Psoas muscle (tissue), 8 donors: ENCODE measurements at places on chromosomes 3 and 15. TPM values are rescaled to one million over a fixed set of nuclear protein-coding genes. Genes with fewer than 3 reads are reported as not detected.

DNA sequence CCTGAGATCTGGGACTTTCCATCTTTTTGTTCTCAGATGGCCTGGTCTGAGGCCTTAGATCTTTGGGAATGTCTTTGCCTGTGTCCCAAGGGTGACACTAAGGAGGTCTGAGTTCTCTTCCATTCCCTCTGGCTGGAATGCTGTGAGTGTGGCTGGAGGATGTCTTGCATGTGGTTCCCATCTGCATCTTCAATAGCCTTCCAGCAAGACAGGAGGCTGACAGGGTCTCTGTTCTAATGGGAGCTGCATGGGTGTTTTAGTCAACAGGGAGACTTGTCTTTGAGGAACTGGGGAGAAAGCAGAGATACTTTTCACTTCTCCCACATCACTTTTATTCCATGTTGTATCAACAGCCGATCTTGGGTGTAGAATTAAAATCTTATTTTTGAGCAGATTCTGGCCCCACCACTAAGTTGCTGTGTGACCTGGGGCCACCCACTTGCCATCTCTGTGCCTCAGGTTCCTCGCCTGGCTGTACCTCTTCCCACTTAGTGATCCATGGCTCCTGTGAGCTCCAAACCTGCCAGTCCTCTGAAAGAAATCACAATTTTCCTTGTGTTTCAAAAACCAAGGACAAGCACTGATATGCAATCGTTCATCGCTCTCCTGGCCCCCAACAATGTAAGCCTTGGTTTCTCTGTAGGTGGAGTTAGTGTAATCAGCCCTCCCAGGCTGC, 75.2 kb downstream of the LSM3 start:
- H3K27ac ChIP-seq, result no peak overlapping the region
- H3K27me3 ChIP-seq, result peaks cover 2% of the 10 kb centered on the region
- H3K36me3 ChIP-seq, result no peaks in the 10 kb centered on the region
- no peak overlapping the region for H3K4me3 ChIP-seq
- H3K4me1 ChIP-seq, result no peaks in the 10 kb centered on the region
- no peak for DNase-seq

GRCh38 chr3:32963871-32964270, 12.4 kb downstream of the CCR4 start:
- DNase-seq, result no peak
- H3K4me3 ChIP-seq, result no peak overlapping the region
- H3K27me3 ChIP-seq, result no peaks in the 10 kb centered on the region
- no peaks in the 10 kb centered on the region for H3K4me1 ChIP-seq

GRCh38 chr3:118526758-118527513, 507.7 kb downstream of the IGSF11 start:
- no peak for DNase-seq
- no peak overlapping the region for H3K4me3 ChIP-seq
- H3K36me3 ChIP-seq, result no peaks in the 10 kb centered on the region
- no peaks in the 10 kb centered on the region for H3K27me3 ChIP-seq

DNA sequence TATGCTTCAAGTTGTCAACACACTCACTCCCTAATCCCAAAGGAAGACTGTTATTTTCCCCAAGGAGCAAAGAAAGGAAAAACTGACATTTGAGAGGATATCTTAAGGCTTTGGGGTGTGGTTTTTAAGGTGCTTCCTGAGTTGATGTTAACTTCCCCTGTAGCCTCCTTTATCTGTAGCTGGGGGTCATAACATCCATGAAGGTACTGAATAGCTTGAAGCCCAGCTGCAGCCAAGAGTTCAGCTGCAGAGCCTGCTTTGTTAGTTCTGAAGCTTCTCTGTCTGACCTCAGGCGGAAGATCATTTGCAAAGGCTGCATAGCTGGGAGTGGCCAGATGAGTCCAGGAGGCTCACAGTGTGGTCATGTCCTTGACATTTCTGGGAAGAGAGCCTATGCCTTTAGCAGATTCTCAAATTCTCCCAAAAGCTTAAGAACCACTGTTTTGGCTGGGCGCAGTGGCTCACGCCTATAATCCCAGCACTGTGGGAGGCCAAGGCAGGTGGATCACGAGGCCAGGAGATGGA, 165.4 kb downstream of the SV2B start:
- DNase-seq, result no peak
- peaks cover 19% of the 10 kb centered on the region for H3K4me1 ChIP-seq
- no peak overlapping the region for H3K27ac ChIP-seq
- no peaks in the 10 kb centered on the region for H3K36me3 ChIP-seq
- H3K4me3 ChIP-seq, result no peak overlapping the region

DNA sequence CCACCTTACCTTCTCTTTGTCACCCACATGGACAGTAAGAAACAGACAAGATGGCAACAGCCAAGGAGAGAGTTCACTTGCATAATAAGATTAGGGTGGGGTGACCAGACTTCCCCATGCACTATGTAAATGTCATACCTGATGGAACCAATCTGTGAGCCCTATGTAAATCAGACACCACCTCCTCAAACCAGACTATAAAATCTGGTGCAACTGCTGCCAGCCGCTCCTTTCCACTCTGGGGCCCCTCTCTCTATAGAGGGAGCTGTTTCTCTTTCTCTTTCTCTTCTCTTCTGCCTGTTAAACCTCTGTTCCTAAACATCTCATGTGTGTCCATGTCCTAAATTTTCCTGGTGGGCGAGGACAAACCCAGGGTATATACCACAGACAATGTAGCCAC, 405.5 kb upstream of the CNTN4 start:
- H3K4me3 ChIP-seq, result no peak overlapping the region
- H3K27ac ChIP-seq, result no peak overlapping the region
- no peaks in the 10 kb centered on the region for H3K4me1 ChIP-seq
- no peaks in the 10 kb centered on the region for H3K27me3 ChIP-seq
- DNase-seq, result no peak

GRCh38 chr3:195156286-195156890, 114.6 kb downstream of the XXYLT1 start:
- DNase-seq, result no peak
- no peak overlapping the region for H3K4me3 ChIP-seq
- peak overlapping the region; percentile 77 for H3K27ac ChIP-seq
- H3K27me3 ChIP-seq, result no peaks in the 10 kb centered on the region

DNA sequence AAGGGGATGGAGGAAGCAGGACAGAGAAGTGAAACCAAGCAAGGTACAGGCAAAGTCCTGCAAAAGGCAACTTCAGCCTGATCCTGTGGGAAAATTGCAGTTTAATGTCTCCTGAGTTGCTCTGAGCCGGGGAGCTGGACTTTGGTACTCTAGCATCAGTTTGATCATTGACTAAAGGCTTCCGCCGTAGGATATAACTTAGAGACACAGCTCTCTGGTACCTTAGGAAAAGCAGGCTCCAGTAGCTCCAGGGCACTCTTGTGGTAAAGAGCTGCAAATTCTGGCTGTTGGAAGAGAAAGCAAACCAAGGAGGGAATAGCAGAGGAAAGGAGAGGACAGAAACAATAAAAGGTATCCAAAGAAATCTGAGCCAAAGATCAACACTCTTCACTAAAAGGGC, 521.1 kb downstream of the PLOD2 start:
- no peaks in the 10 kb centered on the region for H3K36me3 ChIP-seq
- H3K27me3 ChIP-seq, result no peaks in the 10 kb centered on the region
- DNase-seq, result no peak
- H3K27ac ChIP-seq, result no peak overlapping the region
- H3K4me3 ChIP-seq, result no peak overlapping the region

GRCh38 chr3:12798559-12799179, 2.2 kb downstream of the CAND2 start:
- DNase-seq, result peak; percentile 68
- H3K27ac ChIP-seq, result peak overlapping the region; percentile 95

DNA sequence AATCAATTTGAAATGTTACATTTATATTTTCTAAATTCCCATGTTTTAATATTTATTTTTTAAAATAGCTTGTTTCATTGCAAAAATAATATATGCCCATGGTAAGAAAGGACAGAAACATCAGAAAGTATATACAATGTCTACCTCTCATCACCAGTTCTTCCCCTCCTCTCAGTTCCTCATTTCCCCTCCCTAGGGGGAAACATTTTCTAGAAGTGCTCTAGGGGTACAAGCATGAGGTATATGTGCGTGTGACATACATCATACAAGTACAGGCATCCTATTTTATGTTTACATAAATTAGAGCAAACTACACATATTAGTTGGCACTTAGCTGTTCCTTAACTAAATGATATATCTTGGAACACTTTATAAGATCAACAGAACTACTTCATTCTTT, 189.3 kb upstream of the VEPH1 start:
- H3K36me3 ChIP-seq, result no peaks in the 10 kb centered on the region
- no peak overlapping the region for H3K27ac ChIP-seq
- H3K4me3 ChIP-seq, result no peak overlapping the region

DNA sequence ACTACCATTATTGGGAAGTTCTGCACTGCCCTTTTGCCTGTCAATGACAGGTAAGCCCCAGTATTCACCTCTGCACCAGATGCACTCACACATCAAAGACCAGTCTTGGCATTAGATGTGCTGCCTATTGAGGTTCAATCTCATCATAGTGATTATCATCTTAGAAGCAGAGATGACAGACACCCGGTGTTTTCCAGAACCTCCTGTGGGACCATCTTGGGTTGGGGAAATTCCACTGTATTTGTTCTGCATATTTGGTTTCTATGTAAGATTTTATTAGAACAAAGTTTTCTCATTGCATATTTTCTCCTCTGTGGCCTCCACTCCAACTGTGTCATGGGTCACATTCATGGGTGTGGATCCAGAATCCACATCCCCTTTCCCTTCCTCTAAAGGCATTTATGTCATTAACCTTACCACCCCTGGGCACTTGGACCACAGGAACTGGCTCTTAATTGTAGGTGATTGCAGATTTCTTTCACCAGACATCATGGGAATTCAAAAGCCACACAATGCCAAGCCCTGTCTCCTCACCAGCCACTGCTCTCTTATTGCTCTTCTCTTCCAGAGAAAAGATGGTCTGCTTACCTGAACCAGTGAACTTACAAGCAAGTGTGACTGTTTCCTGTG, 31.2 kb downstream of the PLA1A start:
- no peak overlapping the region for H3K4me3 ChIP-seq
- H3K36me3 ChIP-seq, result no peaks in the 10 kb centered on the region
- H3K4me1 ChIP-seq, result peaks cover 62% of the 10 kb centered on the region

- H3K27me3 ChIP-seq, result no peaks in the 10 kb centered on the region
- H3K4me1 ChIP-seq, result peaks cover 6% of the 10 kb centered on the region
- DNase-seq, result peak; percentile 64
- H3K27ac ChIP-seq, result peak overlapping the region; percentile 2
Observed at GRCh38 chr15:85689729-85690128, 105.0 kb downstream of the KLHL25 start.

- H3K27me3 ChIP-seq, result no peaks in the 10 kb centered on the region
- DNase-seq, result no peak
- no peak overlapping the region for H3K27ac ChIP-seq
- H3K4me3 ChIP-seq, result no peak overlapping the region
- H3K4me1 ChIP-seq, result no peaks in the 10 kb centered on the region
- H3K36me3 ChIP-seq, result no peaks in the 10 kb centered on the region
Observed at GRCh38 chr3:165455360-165455759, 259.2 kb upstream of the SLITRK3 start.

DNA sequence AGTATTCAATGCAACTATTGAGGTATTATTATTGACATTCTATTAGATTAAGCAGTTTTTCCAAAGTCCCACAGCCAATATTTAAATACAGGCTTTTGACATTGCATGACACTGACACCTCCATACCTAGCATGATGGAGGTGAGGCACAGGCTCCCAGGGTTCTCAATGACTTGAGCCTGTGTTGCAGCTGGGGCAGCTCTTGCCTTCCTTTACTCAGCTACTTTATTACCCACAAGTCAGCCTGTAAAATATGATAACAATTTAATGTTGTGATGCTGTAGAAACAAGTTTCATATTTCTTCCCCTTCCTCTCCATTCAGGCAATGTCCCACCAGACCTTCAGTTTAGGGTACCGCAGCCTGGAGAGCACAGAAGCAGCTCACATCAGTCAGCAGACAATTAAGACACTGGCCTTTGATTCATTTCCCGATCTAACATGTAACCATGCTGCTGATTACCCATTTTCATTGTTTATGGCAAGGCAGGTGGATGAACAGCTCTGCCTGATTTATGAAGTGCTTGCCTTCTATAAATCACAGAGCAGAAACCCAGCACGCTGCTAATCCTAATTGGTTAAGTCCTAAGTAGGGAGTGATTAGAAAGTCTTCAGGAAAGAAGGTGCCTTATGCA, 826.1 kb downstream of the AGBL1 start:
- no peaks in the 10 kb centered on the region for H3K27me3 ChIP-seq
- H3K4me3 ChIP-seq, result no peak overlapping the region
- H3K4me1 ChIP-seq, result peaks cover 4% of the 10 kb centered on the region
- no peaks in the 10 kb centered on the region for H3K36me3 ChIP-seq

GRCh38 chr3:170485696-170486095, 67.0 kb downstream of the CLDN11 start:
- H3K27me3 ChIP-seq, result no peaks in the 10 kb centered on the region
- H3K4me1 ChIP-seq, result no peaks in the 10 kb centered on the region
- no peak overlapping the region for H3K27ac ChIP-seq
- no peak for DNase-seq
- no peaks in the 10 kb centered on the region for H3K36me3 ChIP-seq
- H3K4me3 ChIP-seq, result no peak overlapping the region

DNA sequence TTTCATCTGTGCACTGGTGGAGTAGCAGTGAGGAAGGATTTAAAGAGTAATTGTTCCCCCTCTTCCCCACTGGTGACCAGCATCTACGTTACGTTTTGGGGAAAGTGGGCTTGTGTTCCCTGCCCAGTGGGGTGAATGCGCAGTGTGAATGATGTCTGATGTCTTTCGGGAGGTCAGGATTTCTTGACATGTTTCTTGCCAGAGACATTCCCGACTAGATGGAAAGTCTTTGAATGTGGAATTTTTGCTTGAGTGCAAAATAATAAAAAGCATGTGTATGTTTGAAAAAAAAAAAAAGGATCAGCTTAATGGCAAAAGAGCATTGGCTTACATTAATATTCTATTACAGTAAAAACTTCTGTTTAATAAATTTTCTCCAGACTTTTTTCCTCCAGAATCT, 632.2 kb downstream of the FOXP1 start:
- no peak for DNase-seq
- no peaks in the 10 kb centered on the region for H3K4me1 ChIP-seq
- H3K4me3 ChIP-seq, result no peak overlapping the region
- H3K27me3 ChIP-seq, result no peaks in the 10 kb centered on the region

DNA sequence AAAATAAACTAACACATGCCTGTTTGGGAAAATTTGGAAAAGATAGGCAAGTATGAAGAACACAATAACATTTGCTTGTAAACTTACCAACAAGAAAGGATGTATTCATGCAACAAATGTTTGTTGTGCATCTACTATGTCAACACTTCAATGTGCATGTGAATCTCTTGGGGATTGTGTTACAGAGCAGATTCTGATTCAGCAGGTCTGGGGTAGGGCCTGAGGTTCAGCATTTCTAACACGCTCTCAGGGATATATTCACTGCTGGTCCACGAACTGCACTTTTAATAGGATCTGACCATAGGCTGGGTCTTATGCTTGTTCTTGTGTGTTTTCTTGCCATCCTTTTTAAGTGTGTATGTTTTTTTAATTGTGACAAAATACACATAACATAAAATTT, 11.8 kb downstream of the GPD1L start:
- no peak overlapping the region for H3K27ac ChIP-seq
- H3K4me3 ChIP-seq, result no peak overlapping the region
- H3K27me3 ChIP-seq, result no peaks in the 10 kb centered on the region
- H3K4me1 ChIP-seq, result peaks cover 57% of the 10 kb centered on the region

GRCh38 chr15:31268108-31268501, 58.5 kb upstream of the KLF13 start:
- no peaks in the 10 kb centered on the region for H3K36me3 ChIP-seq
- peaks cover 16% of the 10 kb centered on the region for H3K4me1 ChIP-seq
- no peaks in the 10 kb centered on the region for H3K27me3 ChIP-seq
- DNase-seq, result no peak

GRCh38 chr3:47423548-47424145, 42.8 kb downstream of the PTPN23 start:
- no peaks in the 10 kb centered on the region for H3K27me3 ChIP-seq
- peaks cover 13% of the 10 kb centered on the region for H3K4me1 ChIP-seq
- peaks cover 86% of the 10 kb centered on the region for H3K36me3 ChIP-seq

FBXL22 gene
- 0.37 TPM for total RNA-seq

GNAT1 gene
- total RNA-seq, result not detected

FEZF2 gene
- not detected for total RNA-seq

CD96 gene
- 0.29 TPM for total RNA-seq

RETNLB gene
- total RNA-seq, result not detected
